Motor neuron (in vitro differentiated cells): ENCODE measurements at places on chromosomes 7 and 10.

DNA sequence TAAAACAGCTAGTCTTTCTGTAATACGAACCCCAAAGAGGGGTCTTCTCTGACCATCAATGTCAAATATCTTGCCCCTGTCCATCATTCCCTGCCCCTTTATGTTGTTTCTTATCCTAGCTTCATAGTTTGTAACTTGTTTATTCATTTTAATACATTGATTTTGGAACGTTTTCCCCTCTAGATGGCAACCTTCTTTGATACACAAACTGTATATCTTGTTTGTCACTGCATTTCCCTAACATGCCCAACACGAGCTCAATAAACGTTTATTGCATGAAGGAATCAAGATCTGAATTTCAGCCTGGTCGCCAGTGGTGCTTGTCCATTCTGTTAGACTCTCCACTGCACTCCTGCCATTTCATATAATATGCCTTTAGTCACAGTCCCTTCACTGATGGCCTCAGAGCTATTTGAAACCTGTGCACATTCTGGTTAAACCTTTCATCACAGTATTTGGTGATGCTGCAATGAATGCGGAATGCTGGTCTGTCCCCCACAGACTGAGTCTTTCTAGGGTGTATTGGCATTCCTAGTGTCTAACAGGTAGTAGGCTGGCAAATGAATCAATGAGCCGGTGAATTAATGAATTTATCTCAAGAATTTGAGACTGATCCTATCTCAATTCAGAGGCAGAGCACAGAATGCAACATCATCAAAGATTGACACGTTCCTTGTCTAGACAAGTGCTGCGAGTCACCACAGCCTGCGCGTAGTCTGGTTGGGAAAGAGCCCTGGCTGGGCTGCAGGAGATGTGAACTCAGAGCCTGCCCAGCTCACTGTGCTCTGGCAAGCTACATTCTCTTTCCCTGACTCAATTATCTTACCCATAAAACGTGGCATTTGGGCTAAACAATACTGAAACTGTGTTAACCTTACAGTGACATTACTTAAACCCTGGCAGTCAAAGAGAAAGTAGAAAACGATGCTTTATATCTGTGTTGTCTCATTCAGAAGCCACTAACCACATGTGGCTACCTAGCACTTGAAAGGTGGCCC, 55.2 kb upstream of the FRMD4A start:
- ATAC-seq = no peak

DNA sequence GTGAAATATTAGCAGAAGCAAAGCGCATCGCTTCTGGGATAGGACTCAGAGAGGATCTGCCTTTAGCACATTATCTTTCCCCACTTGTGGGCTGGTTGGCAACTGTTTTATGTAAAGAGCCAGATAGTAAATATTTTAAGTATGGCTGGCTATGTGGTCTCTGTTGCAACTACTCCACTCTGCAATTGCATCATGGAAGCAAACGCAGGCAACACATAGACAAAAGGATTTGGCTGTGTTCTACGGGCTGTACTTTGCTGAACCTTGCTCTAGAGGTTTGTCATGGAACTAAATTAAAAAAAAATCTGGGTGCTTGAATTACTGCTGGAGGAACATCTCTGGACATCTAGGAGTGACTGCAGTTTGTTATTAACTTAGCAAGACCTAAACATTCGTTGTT, 307.8 kb upstream of the TPK1 start:
- no peak for ATAC-seq

- no peak for ATAC-seq
These were observed 103.5 kb downstream of the RAB18 start for GRCh38 chr10:27607591-27607990.

DNA sequence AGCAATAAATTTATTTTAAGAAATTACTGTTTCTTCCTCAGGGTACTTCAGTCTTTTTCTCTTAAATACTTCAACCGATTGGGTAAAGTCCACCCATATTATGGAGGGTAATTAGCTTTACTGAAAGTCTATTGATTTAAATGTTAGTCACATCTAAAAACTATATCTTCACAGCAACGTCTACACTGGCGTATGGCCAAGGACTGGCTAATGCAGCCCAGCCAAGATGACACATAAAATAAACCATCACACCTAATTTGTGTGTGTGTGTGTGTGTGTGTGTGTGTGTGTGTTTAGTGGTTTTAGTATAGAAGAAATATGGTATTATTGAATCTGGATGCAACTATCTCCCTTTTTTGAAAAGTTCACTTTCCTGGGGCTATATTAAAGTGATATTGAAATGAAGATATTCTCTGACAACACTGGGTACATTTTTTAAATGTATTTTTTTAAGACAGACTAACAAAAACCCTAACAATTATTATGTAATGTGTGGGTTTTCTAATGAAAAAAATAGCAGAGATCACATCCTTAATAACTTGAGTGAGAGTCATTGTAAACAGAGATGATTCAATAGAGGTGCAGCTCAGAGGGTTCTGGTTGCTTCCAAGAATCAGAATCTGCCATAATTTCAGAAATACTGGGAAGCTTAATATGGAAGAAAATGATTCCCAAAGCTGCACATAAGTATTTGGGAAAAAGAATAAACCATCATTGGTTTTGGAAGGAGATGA, 584.2 kb upstream of the MBL2 start:
- ATAC-seq = no peak

DNA sequence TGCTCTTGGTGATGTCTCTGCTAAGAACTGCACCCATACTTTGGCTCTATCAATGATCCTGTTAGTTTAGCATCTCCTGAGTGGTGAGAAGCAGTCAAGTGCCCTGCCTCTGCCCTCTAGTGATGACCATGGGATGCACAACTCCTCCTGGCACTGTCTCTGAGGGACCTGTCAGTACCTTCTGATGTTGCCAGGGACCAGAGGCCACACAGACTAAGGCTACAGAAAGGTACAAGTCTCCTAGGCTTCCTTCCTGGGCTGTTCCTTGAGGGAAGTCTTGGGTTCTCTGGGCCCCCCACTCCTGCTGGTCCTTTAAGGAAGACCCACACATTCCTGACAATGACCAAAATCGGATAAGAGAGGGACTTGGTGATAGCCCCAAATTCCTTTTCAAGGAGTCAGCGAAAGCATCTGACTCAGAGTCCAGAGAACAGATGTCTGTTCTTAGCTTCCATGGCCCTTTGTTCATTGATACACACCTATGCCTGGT, 15.3 kb downstream of the NKX2-3 start:
- ATAC-seq = no peak

GRCh38 chr7:36128448-36129047, 24.5 kb upstream of the EEPD1 start:
- peak; percentile 84 for ATAC-seq

- ATAC-seq = no peak
These were observed 50.2 kb downstream of the APBB1IP start for GRCh38 chr10:26488344-26488743.

GRCh38 chr10:99372546-99373271, 43.6 kb downstream of the CNNM1 start:
- peak; percentile 80 for ATAC-seq

- ATAC-seq = no peak
These were observed 40.2 kb upstream of the SLC26A3 start for GRCh38 chr7:107843184-107843583.

DNA sequence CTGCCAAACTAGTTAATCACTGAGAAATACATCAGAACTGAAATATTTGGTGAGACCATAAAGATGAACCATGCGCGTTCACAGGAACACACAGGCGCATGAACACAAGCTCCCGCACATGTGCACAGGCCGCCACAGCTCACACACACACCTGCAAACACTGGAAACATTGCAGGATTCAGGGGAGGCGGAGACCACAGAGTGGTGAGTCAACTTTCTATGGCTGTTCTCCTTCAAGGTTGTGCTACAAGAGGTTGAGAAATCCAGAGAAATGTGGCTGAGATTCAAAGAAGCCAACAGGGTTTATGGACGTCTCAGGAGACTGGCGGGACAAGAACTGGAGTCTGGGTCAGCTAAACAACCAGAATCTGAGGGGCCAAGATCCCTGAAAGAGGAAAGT, 17.8 kb downstream of the ESYT2 start:
- ATAC-seq = no peak

GRCh38 chr7:47046949-47047348, 535.0 kb downstream of the TNS3 start:
- ATAC-seq = no peak

DNA sequence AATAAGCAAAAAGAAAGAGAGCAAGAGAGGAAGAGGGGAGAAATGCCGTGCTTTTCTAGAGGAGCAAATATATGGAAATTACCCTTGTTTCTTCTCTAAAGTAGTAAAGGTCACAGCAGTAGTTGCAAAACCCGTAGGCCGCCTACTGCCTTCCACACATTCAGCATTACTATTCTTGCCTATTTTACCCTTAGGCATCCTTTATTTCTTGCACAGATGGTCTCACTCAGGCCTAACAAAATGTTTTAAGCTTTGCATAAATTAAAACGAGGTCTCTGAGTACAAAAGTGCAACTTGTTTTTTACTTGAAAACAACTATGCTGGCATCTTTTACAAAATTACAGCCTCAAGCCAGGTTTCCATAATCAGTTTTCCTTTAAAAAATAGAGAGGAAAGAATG, 644.6 kb downstream of the AUTS2 start:
- ATAC-seq = peak; percentile 72

DNA sequence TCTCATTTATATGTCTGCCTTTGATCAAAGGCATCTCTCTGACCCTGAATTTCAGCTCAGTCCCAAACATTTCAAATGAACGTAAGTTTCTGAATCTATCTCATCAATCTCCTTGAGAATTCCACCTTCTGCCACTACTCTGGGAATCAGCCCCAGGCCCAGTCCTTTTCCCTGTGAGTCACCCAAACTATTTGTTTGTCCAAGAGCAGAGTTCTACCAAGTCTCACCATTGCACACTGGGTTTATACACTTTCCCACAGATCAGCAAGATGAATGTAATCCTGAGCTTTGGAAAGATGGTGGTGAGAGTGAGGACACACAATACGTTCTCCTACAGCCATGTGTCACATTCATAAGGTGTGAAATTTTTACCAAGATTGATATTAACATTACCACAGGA, 251.3 kb upstream of the VWC2 start:
- ATAC-seq = no peak
